ENCODE measurements at places on chromosomes 2 and 18.

DNA sequence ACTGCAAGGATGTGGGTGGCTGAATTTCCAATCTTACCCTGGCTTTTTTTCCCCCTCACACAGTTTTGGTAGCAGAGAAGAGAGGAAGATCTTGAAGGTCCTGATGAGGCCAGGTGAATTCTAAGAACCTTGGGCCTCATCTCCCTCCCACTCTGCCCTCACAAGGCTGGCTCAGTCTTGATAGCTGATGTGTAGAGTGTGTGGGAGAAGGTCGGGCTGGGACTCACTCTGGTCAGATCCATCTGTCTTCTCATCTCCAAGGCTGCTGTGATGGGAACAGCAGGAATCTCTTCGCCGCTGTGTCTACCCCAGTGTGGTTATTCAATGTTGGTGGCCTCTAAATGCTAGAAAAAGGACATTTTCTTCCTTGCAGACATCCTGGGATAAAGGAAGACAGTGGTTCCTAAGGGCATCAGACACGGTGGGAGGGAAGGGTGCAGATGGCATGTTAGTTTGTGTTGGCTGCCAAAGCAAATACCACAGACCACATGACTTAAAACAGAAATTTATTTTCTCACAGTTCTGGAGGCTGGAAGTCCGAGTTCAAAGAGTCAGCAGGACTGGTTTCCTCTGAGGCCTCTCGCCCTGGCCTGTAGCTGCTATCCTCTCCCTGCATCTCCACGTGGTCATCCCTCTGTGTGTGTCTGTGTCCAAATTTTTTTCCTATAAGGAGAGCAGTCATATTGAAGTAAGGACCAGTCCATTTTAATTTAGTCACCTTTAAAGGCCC lies 37.6 kb upstream of the MGAT4A start:
- DNase-seq, result no peak

DNA sequence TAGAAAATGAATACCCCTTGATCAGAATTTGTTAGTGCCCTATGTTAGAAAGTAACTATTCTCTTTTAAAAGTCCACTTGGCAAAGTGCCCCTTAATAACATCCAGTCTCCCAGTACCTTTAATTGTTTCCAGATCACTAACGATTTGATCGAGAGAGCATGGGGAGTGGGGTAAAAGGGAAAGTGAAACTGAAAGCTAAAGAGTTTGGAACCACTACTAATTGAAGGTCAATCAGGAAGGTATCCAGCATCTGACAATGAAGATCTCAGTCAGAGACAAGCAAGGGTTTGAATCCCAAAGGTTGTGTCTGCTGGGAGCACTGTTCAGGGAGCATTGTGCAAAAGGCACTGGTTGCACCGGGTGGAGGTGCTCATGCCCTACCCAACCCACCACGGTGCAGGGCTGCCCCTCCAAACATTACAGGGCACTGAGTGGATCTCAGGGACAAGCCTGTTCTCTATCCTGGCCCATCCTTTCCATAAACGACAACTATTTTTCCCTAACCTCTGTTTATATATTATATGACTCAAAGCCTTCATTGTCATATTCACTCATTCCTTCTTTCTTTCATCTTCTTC lies 14.6 kb upstream of the RIT2 start:
- DNase-seq, result no peak

- DNase-seq, result no peak
Observed at GRCh38 chr2:28201671-28202180, 190.9 kb upstream of the FOSL2 start.

DNA sequence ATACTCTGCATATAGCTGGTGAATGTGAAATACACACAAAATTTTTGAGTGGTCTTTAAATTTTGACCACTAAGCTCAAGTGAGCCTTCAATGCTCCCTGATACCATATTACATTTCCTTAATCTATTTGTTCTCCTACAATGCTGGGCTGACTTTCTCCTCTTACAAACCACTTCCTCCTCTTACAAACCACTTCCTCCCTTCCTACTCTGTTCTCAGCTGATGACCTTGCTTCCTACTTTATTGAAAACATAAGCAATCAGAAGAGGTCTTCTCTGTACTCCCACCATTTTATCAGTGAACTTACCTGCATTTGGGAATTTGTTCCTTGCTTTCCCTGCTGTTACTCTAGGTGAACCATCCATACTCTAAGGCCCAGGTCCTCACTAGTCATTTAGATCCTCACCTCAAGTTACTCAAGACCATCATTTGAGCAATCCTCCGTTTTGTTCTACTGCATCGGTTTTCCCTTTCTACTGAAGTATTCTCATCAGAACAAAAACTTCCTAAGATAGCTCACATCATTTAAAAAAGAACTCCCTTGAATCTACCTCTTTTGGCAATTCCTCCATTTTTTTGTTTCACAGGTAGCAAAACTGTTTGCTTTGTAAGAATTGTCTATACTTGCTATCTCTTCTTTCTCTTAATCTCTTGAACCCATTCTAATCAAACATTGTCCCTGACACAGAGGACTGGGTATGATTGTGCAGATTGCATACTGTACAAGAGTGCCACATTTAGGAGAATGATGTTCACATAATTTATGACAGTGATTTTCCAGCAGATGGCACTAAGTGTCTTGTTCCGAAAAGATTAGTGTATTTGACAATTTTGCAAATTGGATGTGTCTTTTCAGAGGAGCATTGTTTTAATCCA lies 96.5 kb downstream of the EPB41L5 start:
- DNase-seq, result no peak

DNA sequence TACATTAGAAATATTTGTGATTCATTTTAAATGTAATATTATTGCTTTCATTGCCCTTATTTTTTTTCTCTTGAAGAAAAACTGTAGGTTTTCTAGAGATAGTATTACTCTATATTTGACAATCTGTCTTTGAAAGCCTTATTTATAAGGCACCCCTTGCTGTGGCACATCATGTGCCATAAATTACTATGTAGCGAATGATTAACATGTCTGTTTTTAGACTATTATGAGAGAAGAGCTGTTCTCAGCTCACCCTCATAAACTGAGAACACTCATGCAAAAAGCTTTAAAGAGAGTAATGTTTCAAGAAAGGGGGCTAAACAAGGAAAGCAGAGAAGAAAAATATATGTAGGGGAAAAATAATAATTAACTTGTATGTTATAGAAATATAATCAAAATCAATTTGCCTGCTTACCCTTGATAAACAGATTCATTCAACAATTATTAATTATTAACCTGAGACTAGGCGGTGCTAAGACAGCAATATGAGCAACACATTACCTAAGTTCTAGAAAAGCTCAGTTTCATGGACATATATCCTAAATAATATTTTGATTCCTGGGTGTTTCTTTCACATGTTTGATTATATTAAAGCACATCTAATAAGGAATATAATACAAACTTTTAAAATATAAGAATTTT lies 69.0 kb downstream of the RAB3GAP1 start:
- DNase-seq, result no peak

DNA sequence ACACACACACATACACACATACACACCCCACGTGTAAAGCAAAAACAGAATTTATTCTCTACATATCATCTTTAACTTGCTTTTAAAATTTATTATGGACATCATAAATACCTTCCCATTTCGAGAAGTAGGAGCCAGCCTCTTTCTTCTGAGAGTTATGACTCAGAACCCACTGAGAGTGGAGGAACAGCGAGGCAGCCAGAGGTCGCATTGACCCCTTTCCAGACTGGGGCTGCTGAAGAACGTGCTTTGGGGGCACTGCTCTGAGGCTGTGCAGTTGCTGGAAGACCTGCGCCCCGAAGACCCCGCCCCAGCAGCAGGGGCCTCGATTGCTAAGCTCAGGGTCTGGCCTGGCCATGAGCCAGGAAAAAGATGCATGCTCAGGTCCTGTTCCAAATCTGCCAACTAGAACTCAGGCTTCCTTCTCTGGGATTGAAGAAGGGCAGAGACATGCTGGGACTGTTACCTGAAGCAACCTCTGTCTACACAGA lies 133.8 kb upstream of the TWIST2 start:
- no peak for DNase-seq

DNA sequence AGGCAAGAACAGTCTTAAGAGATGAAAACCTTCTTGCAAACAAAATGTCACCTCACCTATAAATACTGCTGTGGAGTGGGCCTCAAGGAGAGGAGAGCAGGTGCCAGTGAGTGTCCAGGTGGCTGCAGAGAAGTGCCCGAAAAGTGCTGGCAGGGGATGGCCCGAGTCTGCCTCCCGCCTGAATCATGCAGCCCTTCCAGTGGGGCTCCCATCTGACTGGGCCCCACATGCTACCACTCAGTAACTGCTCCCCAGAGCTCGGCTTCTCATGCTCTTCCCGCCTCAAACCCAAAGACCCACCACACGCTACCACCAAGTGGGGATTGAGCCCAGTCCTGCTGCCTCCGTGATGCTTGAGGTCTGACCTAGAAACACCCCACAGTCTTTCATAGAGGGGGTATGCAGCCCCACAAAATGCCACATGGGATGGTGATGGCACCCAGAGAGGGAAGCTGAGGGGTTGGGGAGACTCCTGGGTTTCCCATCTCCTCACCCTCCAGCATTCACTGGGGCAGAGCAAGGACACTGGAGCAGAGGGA lies 7.4 kb downstream of the HS6ST1 start:
- DNase-seq, result no peak

GRCh38 chr18:7808992-7809391 lies 241.9 kb downstream of the PTPRM start:
- no peak for DNase-seq

DNA sequence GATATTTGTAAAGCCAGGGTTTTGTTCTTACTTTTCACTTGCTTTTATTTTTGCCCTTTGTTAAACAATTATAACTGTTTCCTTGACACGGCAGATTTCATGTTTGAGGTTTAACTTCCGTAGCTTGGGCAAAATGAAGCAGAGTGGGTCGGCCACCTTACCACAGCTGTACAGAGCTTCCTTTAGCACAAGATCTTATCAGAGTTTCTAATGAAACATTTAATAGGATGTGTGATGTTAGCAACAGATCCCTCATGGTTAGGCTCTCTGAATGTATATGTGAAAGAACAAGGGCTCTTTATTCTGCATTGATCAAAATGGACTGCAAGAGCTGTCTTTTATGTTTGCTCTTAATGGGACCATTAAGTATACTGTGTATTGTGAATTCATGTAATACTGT lies 22.3 kb downstream of the RNF125 start:
- DNase-seq, result no peak

- DNase-seq, result no peak
Observed at GRCh38 chr18:35525795-35526494, 28.2 kb upstream of the INO80C start.

DNA sequence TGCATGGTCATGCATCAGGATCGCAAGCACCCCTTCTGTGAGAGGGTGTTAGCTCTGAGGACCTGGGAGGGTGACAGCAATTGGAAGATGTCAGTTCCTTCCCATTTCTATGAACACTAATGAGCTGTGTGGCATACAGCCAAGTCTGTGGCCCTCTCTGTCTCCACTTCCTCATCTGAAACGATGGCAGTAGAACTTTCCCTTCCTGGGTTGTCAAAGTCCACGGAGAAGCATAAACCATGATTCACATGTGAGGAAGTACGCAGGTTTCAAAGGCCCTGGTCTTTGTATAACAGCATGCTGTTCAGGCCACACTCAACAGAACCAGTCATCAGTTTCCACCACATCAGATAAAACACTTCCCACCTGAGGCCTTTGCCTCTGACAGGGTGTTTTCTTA lies 167.4 kb upstream of the RAB6C start:
- DNase-seq, result no peak

Measured in activated T-helper 9 cell treated with anti-CD3 and anti-CD28 coated beads, Interleukin-2, amount 50 U/mL, for 16 hours (primary cell).